ENCODE measurements at places on chromosomes 3 and 15. TPM values are rescaled to one million over a fixed set of nuclear protein-coding genes. Genes with fewer than 3 reads are reported as not detected.

Gene EAF2
- polyA plus RNA-seq = 7.8 TPM

Gene ZNF501
- 11.5 TPM for polyA plus RNA-seq

DNA sequence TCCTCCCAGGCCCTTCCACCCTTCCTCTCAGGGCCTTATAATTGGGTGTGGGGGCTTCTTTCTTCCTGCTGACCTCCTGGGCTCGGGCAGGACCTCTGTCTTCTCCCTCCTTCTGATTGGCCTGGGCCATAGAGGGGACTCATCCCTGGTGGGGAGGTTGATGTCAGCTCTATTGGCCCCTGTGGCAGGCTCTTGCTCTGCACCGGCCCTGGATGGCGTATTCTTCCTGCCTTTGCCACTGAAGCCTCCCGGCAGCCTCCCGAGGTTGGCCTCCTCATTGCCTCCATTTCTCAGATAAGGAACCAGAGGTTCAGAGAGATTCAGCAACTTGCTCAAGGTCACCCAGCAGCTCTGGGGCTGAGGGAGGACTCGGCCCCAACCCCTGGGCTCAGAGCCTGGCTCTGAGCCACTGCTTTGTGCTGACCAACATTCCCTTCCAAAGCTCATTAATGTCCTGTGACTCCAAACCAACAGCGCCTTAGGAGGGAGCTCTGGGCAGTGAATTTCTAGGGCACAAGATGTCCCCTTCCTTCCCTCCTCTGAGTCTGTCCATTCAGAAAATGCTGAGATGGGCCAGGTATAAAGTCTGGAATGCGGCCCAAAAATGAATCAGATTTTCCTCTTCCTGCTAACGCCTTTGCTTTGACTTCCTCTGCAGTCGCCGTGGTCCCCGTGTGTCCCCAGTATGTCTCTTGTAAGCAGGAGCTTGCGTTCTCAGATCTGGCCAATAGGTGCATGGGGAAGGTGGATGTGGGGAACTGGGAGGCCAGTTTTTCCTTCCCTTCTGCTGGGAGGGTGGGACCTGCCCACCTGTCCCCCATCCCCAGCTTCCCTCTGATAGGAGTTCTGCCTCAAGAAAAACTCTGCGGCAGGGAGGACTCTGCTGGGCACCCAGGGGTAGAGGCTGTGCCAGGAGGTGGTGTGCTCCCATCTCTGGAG lies 74.2 kb downstream of the HMCES start:
- no peak for DNase-seq

GRCh38 chr3:179671747-179672242 lies 19.0 kb downstream of the USP13 start:
- DNase-seq = no peak

- DNase-seq = no peak
Observed at GRCh38 chr3:161759444-161759843, 262.8 kb downstream of the OTOL1 start.

Gene FANCD2OS
- polyA plus RNA-seq = not detected

DNA sequence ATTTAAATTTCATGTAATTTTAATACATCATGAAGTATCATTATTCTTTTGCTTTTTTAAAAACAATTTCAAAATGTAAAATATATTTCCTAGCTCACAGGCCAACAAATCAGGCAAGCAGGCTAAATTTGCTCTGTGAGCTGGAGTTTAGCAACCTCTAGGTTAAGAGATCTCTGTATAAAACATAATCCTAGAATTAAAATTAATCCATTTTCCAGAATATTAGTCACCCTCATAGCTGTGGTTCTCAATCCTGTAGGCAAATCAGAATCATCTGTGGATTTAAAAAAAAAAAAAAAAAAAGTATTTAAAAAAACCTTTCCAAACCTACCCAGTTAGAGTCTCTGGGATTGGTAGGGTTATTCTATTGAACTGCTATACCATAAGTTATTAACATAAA lies 209.7 kb downstream of the MINAR1 start:
- DNase-seq = no peak

Gene PLSCR5
- not detected for polyA plus RNA-seq
